Stimulated activated naive B cell treated with anti-CD40 and anti-IgM and Interleukin-4, amounts not matched to agents 10 μg/mL and 1 μg/mL and 100 μg/mL, for 72 hours (primary cell): ENCODE measurements at places on chromosomes 12 and 14.
A peak's percentile ranks its signal among the peaks of the same experiment; 100 is the strongest.

DNA sequence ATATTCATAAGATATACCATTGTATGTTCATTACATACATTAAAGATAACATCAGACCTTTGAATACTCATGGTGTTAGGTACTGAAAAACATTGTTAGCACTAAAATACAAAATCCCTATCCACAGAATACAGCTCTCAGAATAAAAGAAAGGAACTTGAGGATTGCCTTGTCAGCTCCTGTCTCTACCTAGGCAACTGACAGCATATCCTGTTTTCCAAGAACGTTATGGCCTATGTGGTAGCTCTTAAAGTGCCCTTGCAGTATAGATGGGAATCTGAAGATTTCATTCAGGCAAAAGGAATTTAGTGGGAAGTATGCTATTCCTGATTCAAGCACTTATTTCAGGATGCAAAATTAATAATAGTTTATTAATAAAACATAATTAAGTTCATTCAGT is 1.8 kb upstream of the PPP1R12A start:
- DNase-seq = no peak

DNA sequence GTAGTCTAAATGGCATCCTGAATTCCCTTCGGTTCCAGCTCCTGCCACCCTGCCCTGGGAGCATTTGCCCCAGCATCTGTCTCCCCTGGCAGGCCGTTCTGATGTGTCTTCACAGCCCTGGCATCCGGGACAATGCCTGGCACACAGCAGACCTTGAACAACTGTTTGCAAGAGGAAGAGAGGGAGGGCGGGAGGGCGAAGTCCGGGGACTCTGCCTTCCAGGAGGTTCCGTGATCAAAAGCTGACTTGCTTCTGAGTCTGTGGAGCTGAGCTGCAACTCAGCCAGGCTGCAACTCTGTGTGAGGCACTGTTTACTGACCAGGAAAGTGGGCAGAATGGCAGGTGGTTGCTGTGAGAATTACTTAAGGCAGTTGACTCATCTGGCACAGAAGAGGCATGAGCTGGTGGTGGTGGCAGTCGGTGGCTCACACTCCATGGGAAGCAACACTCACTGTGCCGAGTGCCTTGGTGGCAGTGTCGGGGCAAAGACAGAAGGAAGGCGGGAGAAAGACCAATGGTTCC is 61.1 kb upstream of the DLK1 start:
- no peak for DNase-seq

DNA sequence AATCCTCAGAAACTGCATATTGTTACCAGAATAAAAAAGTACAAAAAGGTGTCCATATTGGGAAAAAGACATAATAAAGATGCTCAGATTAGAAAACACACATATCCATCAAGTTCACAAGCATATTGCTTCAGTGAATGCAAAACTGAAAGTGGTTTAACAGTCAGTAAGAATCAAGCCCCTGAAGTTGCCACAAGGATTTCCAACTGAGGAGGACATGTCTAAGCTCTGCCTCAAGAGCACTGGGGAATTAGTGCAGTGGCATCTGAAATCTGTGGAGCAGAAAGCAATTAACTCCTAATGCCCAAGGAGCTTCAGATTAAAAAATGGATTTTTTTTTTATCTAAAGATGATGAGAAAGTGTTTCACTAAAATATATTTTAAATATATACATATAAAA is 113.2 kb downstream of the DENND5B start:
- no peak for DNase-seq

- DNase-seq = no peak
Observed at GRCh38 chr14:90521084-90521929, 124.5 kb downstream of the CALM1 start.

- no peak for DNase-seq
Observed at GRCh38 chr14:90300611-90301047, 31.1 kb downstream of the NRDE2 start.

DNA sequence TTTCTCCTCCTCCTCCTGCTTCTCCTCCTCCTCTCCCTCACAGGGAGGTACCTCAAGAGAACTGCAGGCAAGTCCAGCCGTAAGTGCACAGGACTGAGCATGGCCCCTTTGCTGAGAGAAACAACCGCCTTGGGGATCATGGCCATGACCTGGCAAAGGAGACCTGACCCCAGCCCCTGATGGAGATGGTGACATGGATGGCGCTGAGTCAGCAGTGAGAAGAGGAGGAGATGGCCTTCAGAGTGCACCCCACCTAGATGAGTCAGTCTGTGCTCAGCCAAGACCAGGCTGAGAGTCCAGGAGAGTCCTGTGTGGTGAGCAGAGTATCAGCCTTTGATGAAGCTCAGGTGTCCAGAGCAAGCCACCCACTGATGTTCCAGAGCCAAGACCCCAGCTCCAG is 36.4 kb downstream of the MEG3 start:
- DNase-seq = no peak

DNA sequence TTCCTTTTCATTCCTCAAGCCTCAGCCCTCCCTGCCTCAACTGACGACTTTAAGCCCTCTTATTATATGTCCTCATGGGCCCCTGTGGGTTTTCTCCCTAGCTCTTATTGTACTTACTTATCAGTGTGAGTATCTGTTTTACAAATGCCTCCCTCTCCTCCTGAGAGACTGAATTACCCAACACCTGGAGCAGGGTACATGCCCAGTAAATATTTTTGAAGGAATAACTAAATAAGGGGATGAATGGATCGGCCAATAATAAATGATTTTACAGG is 95.8 kb upstream of the SLC35F4 start:
- DNase-seq = no peak

- DNase-seq = peak; percentile 57
Observed at GRCh38 chr14:88551094-88551870, 3.5 kb downstream of the PTPN21 start.

DNA sequence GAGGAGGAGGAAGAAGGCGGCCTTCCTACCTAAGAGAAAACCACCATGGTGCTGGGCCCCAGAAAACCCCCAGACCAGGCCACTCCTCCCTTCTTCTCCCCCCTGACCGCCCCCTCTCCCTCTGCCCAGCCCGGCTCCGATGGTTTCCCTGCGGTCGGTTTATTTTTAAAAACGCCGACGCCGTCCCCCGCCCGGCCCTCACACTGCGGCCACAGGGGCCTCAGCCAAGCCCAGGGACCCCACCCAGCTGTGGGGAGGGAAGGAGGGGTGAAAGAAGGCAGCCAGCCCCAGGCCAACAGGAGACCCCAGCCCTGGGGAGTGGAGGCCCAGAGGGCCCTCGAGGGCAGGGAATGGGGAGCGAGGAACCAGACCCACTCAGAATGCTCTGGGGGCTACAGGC is 3.4 kb downstream of the SP7 start:
- DNase-seq = no peak

DNA sequence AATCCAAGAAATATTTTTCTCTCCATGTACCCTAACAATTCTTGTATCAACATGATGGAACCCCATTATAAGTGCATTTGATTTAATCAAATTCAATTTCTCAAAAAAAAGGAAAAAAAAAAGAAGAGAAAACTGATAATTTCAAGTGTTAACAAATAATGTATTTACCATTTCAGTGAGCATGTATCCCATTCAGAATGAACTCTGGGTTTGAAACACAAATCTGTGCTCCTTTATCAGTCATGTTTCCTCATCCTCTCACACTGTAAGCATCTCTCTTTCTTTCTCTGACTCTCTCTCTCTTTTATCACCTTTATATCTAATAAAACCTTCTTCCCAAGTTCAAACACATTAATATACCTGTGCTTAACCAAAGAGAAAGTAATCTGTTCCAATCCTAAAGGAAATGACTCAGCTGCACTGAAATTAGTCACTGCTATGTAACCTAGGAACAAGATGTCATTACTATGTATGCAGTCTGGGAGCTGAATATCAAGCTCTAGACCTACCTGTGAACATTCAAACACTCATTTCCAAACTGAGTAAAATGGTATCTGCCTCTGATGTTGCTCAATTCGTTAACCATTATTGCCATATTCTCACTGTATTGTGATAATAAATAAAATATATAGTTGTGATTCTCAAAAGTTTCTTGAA is 135.0 kb upstream of the LRIG3 start:
- DNase-seq = no peak

GRCh38 chr12:19376691-19377090 is 62.6 kb upstream of the AEBP2 start:
- DNase-seq = no peak

DNA sequence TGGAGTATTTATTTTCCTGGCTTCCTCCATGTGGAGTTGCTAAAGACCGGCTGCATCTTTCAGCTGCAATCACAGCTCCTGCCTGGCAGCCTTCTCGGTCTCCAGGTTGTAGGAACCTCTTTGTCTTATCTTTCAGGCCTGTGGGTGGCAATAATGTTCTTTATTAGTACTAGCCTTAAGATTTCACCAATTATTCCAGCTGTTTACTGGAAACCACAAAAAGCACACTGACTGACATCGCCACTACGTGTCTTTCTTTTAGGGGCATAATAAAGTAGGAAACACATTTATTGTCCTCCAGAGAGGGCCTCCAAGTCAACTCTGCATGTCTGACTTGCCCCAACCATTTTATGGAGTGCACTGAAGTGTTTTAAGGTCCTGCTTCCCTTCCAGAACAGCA is 1116.5 kb upstream of the TMEM132C start:
- no peak for DNase-seq

DNA sequence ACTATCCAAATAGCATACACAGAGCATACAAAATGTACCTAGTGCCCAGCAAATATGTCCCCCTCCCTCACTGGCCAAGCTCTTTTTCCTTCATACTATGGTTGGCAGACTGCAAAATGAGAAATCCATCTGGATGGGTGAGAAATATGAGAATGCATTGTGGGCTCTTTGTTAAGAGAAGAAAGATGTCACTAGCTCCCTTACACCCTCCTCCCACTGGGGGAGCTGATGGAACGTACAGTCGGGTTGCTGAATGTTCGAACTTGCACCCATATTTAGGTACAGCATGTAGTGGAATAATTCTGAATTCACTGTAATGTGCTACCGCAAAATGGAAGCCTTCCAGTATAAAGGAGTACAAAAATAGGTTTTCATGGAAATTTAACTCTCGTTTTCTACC is 377.4 kb downstream of the GRIN2B start:
- DNase-seq = no peak

GRCh38 chr14:89899917-89900663 is 54.4 kb downstream of the EFCAB11 start:
- no peak for DNase-seq

GRCh38 chr12:53968214-53969127 is 4.5 kb upstream of the HOXC11 start:
- no peak for DNase-seq

DNA sequence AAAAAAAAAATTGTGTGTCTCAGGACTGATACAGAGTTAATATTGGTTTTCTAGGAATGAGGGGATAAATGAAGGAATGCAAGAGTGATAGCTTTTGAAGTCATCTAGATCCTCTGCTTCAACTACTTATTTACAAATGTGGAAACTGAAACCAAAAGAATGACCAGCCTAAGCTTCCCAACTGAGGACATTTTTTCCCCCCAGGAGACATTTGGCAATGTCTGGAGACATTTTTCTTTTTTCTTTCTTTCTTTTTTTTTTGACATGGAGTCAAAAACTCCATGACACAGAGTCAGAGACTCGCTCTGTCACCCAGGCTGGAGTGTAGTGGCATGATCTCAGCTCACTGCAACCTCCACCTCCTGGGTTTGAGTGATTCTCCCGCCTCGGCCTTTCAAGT is 15.3 kb downstream of the DLK1 start:
- DNase-seq = no peak

GRCh38 chr12:121530600-121531355 is 50.0 kb downstream of the KDM2B start:
- DNase-seq = no peak

- DNase-seq = no peak
Observed at GRCh38 chr14:62162998-62163589, 400.9 kb downstream of the SNAPC1 start.

DNA sequence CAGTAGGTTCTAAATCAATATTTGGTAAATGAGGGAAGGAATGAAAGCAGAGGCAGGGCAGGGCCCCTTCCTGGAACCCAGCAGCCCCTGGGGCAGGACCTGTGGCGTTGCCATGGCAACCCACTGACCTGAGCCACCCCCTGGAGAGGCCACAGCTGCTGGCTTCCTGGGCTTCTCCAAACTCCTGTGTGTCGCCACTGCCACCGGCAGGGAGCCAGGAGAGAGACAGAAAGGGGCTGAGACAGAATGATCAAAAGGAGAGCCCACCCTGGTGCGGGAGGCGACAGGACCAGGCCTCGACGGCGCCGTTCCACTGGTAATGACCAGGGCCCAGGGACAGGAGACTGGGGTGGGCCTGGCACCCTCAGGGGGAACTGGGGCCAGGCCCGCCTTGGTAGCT is 18.2 kb downstream of the RFX4 start:
- DNase-seq = no peak

- no peak for DNase-seq
Observed at GRCh38 chr12:11581179-11581755, 68.2 kb upstream of the ETV6 start.

- no peak for DNase-seq
Observed at GRCh38 chr12:131075611-131076010, 121.9 kb downstream of the ADGRD1 start.

DNA sequence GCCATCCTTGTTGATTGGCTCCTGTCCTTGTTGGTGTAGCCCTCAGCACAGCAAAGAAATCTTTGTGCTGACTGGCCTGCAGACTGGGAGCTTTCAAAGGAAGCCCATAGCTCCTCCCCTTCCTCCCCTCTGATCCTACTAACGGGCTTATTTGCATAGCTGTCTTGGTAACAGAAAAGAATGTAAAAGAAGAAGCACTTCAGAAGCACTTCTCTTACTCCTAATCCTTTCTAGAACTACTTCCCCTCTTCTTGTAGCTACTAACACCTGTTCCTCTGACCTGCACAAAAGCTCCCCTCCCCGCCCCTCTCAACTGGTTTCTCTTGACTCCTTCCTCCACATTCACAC is 14.3 kb upstream of the RIC8B start:
- DNase-seq = peak; percentile 15

DNA sequence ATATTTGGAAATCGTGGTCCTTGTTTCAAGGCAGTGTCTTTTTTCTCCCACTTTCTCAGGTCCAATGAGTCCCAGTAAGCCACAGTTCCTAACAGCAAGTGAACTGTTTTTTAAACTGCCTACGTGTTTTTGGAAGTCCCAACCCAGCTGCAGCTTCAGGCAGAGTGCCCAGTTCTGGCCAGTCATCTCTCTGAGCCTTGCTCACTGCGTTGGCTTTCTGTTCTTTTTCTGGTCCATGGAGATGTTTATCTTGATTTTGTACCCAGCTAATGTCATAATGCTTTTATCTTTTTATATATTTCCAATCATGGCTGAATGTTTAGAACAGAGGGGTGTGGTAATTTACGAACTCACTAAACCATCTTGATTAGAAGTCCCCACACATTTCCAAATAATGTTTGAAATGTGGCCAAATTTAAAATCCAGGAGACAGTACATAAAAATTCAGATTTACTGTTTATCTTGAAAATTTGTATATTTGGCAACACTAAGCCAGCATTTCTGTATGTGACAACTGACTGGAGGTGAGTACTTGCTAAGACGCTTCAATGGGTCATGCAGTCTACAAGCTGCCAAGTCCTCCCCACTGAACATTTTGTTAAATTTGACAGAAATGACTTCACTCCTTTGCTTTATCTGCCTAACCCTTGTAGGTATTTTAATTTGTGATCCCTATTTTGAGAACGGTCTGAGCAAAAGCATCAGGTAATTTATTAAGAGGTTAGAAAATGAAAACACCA is 46.1 kb upstream of the OTOGL start:
- no peak for DNase-seq
